Stimulated activated CD4-positive, alpha-beta T cell treated with anti-CD3 and anti-CD28 coated beads, Interleukin-1b, Interleukin-23, amount 100 ng/mL, for 1 hour (primary cell): ENCODE measurements at places on chromosomes 16 and 17.

GRCh38 chr16:47461598-47462266 lies 601 bp downstream of the PHKB start:
- no peak for DNase-seq

DNA sequence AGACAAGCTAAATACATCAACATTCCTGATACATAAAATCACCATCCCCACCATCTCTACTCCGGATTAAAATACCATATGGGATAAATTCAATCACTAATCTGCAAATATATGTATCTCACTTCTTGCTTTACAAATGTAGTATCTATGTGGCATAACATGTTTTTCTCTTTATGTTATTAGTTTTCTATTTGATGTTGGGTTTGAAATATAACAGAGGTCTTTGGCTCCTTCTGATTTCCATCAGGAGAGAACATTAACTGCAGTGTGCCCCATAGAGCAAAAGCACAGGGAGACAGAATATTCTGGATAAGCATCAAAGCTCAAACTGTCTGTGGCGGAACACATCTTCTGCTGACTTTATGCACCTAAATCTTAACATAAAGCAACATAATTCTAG lies 547.2 kb upstream of the CDH8 start:
- DNase-seq = no peak

GRCh38 chr17:37025238-37025637 lies 76.5 kb downstream of the AATF start:
- no peak for DNase-seq

- DNase-seq = no peak
Measured at GRCh38 chr16:85652431-85653221, 36.1 kb downstream of the GINS2 start.

- DNase-seq = no peak
Measured at GRCh38 chr17:82249896-82250581, 21.2 kb downstream of the SLC16A3 start.

- DNase-seq = no peak
Measured at GRCh38 chr16:14280541-14280940, 209.4 kb downstream of the MRTFB start.

GRCh38 chr17:70127221-70127873 lies 42.0 kb upstream of the KCNJ2 start:
- DNase-seq = no peak

DNA sequence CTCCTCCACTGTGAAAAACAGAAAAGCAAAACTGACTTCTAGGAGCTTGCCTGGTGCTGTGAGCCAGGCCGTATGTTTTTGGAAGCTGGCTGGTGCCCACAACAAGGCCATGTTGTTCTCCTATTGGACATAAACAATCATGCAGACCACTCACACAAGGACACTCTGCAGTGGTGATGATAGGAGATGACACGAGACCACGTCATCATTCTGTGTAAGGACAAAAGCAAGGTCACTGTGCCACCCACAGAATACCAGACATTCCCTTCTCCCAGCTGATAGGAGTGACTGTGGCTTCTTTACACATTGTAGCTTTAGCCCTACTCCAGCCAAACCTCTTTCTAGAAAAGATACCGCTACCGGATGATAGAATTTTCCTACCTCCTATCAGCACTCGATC lies 47.7 kb upstream of the LCMT1 start:
- DNase-seq = no peak

GRCh38 chr16:88535191-88535856 lies 34.9 kb upstream of the ZC3H18 start:
- DNase-seq = no peak

DNA sequence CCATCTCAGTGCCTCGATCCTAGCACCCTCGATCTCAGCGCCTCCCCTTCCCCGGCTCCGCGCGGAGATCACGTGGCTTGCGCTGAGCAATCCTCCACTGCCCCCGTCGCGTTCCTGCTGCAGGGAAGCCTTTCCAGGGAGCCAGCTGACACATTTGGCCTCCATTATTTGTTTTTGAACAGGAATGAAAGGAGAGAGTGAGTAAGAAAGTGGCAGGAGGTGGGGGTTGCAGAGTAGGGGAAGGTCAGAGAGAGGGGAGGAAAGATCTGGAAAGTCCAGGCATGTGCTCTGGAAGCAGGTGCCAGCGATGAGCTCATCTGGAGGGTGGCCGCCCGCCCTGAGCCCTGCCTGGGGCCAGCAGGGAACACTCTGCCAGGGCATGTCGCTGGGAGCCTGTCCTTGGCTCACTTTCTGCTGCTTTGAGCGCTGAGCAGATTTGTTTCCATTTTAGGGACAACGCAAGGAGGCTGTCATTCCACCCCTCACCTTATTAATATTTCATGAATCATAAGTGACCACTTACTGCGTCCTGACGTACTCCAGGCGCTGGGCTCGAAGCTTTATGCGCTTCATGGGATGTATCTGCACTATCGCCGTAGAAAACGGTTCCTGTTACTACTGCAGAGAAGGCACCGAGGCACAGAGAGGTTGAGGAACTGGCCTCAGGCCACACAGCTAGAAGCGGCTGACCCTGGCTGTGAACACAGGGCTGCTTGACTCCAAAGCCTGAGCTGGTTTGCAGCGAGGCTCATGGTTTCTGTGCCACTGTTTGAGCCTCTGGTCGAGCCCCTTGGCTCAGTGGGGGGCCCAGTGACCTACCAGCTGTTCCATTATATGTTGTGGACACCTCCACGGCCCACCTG lies 283.1 kb downstream of the SEC14L1 start:
- no peak for DNase-seq

GRCh38 chr16:4179020-4179419 lies 62.8 kb upstream of the ADCY9 start:
- DNase-seq = no peak

- no peak for DNase-seq
Measured at GRCh38 chr16:54654429-54654828, 276.2 kb upstream of the IRX5 start.

GRCh38 chr16:11372073-11372828 lies 27.0 kb downstream of the RMI2 start:
- no peak for DNase-seq

GRCh38 chr17:17924131-17924856 lies 47.9 kb downstream of the TOM1L2 start:
- DNase-seq = no peak

DNA sequence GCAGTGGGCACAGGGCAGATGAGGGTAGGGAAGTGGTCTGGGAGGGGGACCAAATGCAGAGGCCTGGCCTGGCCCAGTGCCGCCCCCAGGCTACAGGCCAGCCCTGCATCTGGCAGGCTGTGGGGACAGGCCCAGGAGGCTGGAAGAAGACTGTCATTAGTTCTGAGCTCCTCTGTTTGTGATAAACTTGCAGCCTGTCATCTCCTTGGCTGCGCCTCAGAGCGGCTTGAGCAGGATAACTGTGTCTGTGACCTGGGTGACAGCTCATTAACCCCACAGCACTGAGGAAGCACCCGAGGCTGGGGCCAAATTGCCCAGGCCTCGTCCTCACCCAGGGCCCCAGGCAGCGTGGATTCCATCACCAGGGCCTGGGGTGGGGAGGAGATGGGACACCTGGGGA lies 23.9 kb downstream of the ABCC3 start:
- DNase-seq = no peak

- no peak for DNase-seq
Measured at GRCh38 chr17:30267625-30268024, 24.1 kb downstream of the BLMH start.

DNA sequence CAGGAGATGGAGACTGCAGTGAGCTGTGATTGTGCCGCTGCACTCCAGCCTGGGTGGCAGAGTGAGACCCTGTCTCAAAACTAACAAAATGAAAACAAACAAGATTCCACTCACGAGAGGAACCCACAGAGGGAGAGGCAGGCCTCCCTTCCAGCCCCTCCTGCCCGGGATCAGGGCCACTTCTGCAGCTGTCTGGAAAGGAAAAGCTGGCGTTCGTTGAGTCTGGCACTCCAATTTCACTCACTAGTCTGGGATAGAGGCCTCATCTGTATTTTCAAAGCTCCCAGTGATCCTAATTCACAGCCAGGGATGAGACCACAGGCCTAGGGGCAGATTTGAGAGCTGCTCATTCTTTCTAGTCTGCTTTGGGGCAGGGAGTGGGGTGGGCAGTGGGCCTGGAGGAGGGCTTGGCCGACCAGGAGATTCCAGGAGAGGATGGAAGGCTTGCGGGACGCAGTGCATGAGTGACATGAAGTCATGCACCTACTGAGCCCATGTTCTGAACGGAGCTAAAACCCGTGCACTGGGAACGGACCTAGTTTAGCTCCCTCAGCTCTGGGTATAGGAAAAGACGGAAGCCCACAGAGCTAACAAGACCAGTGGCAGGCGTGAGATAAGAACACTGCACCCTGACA lies 54.0 kb downstream of the COTL1 start:
- no peak for DNase-seq

DNA sequence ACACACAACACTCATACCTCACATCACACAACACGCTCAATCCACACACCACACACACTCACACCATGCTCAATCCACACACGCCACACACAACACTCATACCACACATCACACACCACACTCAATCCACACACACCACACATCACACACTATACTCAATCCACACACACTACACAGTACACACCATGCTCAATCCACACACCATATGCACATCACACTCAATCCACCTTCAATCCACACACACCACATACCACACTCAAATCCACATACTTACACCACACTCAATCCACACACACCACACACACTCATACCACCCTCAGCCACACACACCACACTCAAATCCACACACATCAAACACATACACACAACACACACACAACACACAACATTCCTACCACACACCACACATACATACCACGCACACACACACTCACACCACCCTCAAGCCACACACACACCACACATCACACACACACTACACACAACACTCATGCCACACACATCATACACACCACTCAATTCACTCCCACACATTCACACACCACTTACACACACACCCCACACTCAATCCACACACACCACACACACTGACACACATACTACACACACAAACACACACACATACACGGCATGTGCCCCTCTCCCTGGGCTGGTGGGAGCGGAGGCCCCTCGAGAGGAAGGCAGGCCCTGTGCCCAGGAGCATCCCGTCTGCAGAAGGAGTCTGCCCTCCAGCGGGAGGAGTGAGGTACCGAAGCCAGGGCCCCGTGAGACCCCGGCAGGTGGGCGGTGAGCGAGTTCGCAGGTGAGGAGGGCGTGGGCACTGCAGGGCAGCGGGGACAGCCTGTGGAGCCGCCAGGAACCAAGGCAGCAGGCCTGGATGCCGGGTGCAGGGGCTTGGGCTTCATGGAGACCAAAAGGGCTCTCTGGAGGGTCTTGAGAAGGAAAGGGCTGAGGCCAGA lies 33.1 kb upstream of the RPTOR start:
- no peak for DNase-seq

DNA sequence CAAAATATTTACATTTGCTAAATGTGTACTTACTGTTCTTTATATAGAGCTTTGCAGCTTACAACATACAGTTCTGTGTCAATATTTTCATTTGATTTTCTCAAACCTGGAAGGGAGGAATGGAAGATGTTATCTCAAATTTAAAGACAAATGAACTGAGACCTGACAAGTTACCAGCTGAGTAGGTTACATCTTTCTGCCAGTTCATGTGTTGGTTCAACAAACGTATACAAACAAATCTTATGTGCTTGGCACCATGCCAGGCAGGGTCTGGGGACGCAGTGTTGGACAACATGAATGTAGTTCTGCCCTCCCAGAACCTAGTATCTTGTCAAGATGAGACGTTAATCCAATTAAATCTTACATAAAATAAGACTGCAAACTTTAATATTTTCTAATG lies 507.5 kb upstream of the HSBP1 start:
- DNase-seq = no peak

- DNase-seq = no peak
Measured at GRCh38 chr17:64145375-64145750, 15.4 kb upstream of the ERN1 start.

GRCh38 chr16:48444574-48444973 lies 59.4 kb upstream of the SIAH1 start:
- no peak for DNase-seq

GRCh38 chr16:57262841-57263540 lies 17.9 kb downstream of the ARL2BP start:
- DNase-seq = no peak

DNA sequence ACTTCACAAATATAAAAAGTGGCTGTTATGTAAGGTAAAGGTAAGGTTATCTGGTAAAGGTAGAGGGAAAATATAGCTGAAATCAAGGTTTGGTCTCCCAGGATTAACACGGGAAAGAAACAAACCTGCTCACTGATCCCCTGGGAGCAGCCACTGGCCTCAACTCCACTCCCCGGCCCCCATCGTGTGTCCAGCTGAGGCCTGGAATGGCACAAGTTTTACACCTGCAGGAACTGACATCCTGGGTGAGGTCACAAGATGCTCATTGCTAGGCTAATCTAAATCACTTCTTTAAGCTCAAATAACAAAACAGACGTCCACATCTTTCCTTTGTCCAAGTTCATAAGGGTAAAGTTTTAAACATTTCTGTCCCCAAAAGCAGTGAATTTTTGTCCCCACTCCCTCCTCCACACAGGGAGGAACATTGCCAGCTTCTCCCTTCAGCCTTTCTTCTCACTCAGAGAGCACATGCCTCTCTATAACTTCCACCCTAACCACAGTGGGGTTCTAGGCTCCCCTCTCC lies 46.3 kb downstream of the ERN1 start:
- DNase-seq = no peak

- DNase-seq = no peak
Measured at GRCh38 chr16:18833707-18834505, 32.6 kb upstream of the ARL6IP1 start.

- DNase-seq = no peak
Measured at GRCh38 chr17:35795007-35795870, at the start of gene MMP28. TSS of gene MMP28 (minus strand) at chr17:35795641. CDS start at chr17:35795377, 264 bp downstream.

GRCh38 chr16:84117494-84117843 lies 727 bp upstream of the MBTPS1 start:
- no peak for DNase-seq

- DNase-seq = no peak
Measured at GRCh38 chr16:72444696-72445095, 272.7 kb upstream of the PMFBP1 start.

- DNase-seq = no peak
Measured at GRCh38 chr16:58507195-58507962, 7.4 kb downstream of the NDRG4 start.

DNA sequence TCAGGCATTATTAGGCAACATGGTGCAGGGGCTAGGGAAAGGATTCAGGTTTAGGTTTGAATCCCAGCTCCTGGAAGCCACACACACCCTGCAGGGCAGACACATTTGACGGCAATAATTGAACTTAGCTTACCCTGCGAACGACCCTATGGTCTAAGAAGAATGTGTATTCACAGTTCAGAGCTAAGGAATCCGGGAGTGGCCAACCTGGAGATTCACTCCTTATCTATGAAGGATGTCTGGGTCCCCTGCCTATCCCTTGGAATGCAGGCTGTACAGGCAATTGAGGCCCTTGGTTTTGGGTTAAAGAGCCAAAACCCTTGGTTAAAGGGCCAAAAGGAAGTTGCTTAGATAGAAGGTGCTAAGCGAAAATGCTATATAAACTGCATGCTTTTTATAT lies 2.9 kb upstream of the SYT17 start:
- no peak for DNase-seq
